ENCODE measurements at places on chromosomes 5 and 9.
A peak's percentile ranks its signal among the peaks of the same experiment; 100 is the strongest.

DNA sequence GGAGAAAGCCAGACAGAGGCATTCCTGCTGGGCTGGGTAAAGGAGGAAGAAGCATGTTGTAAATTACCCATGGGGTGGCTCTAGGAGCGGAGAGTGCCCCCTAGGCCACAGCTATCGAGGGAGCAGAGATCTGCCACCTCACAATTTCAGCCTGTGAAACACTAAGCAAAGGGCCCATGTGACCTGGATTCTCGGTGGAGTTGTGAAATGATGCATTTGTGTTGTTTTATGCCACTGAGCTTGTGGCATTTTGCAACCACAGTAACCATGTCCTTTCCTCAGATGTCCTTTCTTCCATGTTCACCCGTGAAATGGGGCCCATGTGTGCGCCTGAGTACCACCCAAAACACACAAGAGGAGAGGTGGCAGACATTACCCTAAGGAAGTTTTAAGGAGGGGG lies 159.3 kb downstream of the SYK start:
- no peak for DNase-seq

- no peak for DNase-seq
Observed at GRCh38 chr9:120787933-120788332, 5.3 kb downstream of the FBXW2 start.

DNA sequence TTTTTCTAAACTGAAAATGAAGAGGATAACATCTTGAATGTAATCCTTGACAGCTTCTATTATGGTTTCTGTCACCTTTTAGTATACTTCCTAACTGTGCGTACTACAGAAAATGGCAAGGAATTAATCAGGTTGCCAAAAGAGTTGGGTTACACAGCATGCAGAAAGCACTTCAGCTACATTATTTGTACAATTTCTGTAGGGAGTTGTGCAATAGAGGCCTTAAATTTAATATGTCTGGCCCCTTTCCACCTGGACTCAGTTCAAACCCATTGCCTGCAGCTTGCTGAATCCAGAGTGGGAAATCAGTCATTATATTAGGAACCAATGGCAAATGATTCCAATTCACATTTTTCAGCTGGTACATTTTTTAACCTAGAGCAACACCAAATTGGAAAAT lies 549.7 kb downstream of the CSNK1G3 start:
- DNase-seq: no peak

DNA sequence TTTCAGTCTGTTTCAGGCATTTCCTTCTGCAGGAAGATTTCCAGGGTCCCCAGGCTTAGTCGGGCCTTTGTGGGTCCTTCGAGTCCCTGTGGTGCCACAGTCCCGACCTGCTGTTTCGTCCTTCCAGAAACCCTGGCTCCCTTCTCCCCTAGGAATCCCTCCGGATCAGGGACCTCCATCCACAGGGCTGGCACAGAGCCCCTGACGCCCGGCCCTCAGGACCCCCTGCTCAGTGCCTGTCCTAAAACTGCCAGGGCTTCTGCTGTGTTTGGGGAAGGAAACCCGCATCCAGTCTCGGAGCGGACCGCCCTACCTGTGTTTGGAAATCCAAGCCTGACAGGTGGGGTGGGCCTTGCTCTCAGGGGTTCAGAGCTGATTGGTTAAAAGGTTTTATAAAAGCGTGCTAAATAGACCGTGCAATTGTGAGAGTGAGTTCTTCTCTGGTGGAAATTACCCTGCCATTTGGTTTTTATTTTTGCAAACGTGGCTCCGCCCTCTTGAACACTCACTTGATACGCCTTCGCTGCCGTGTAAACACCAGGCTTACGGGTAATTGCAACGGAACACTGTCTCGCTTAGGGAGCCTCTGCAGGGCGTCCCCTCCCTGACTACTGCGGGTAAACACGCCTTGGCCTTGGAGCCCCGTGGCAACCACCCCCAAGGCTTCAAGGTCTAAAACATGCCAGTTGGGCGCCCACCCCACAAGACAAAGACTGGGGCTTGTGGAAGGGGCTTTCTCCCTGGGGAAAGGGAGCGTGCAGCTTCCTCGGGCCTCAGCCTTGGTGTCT lies 121.2 kb downstream of the PHF2 start:
- no peak for DNase-seq

DNA sequence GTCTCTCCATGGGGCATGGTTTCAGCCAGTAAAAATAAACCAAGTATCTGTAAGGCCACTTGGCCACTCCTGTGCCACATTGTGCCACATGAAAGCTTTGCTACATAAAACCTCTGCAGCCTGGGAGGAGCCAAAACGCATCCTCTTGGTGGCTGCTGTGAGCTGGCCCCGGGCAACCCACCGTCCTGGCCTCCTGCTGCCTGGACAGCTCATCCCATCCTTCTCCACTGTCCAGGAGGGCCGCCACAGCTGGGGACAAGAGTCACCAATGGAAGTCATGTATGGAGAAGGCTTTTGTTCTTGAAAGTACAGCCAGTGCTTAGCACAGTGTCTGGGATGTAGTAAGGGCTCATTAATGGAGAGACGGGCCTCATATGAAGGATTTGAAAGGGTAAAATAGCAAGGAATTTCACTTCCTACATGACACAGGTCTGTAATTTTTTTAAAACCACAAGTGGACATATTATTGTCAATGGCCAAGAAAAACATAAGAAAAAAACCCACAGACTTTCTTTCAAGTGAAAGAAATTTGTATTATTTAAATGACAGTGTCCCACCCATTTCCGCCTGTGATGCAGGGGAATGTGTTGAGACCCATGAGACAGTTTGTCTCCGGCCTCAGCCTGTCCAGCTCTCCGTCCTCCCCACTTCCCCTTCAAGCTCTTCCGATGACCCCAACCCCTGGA lies 6.6 kb downstream of the PTGES start:
- DNase-seq: no peak

GRCh38 chr5:171322527-171322926 lies 13.5 kb downstream of the TLX3 start:
- no peak for DNase-seq

- no peak for DNase-seq
Observed at GRCh38 chr5:172600571-172600970, 40.5 kb upstream of the NEURL1B start.

- DNase-seq: no peak
Observed at GRCh38 chr9:84141741-84142370, 161.3 kb downstream of the RMI1 start.

- peak; percentile 76 for DNase-seq
Observed at GRCh38 chr5:181160152-181160754, 12.9 kb downstream of the OR2V2 start.

- DNase-seq: peak; percentile 17
Observed at GRCh38 chr9:22452415-22453010, 5.9 kb downstream of the DMRTA1 start.

GRCh38 chr5:131279204-131279603 lies 15.4 kb downstream of the CDC42SE2 start:
- no peak for DNase-seq

GRCh38 chr5:177474846-177475562 lies 1.6 kb upstream of the DBN1 start:
- DNase-seq: no peak

DNA sequence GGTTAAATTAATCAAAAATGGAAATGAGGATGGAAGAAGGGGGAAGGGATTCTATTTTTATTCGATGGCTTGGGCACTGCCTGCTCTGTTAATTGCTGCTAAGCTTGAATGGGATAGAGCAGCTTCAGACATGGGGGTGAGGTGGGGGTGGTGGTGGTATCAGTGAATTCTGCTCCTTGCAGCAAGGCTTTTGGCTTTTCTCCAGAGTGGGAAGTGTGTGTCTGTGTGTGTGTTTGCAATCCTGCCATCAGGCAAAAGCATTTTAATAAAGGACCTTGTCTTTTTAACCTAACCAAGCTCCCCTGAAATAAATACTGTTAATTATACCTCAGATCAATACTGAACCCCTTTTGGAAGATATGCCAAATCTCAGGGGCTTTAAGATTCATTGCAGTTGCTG lies 110.9 kb upstream of the GPR151 start:
- DNase-seq: no peak

GRCh38 chr5:128574041-128574440 lies 36.0 kb upstream of the FBN2 start:
- DNase-seq: no peak

DNA sequence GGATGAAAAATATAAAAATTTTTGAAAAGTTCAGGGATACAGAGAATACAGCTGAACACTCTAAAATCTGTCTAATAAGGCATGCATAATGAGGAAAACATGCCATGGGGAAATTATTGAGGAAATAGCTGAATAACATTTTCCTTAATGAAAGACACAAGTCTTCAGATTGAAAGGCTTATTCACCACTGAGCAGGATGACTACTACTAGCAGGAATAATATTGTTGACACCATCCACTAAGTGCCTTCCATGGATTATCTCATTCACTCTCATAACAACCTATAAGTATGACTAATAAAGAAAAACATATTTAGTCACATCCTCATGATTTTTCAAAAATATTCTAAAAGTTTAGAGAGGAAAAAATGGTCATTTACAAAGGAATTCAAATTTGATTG lies 96.7 kb upstream of the FER start:
- no peak for DNase-seq

- DNase-seq: no peak
Observed at GRCh38 chr9:89436326-89436725, 61.6 kb downstream of the SEMA4D start.

DNA sequence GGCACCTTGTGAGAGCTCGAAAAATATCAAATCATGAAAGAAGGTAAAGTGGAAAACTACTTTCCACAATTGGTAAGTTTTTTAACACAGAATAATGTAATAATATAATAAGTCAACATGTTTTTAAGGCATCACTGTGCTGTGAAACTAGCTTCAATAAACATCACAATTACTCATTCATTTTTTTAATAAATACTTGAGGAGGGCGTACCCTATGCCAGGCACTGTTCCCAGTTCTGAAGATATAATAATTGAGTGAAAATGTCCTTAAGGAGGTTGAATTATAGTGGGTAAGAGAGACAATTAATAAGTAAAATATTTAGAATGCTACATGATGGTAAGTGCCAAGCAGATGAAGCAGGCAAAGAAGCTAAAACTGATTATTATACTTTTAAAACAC lies 381.4 kb downstream of the ELAVL2 start:
- DNase-seq: no peak

DNA sequence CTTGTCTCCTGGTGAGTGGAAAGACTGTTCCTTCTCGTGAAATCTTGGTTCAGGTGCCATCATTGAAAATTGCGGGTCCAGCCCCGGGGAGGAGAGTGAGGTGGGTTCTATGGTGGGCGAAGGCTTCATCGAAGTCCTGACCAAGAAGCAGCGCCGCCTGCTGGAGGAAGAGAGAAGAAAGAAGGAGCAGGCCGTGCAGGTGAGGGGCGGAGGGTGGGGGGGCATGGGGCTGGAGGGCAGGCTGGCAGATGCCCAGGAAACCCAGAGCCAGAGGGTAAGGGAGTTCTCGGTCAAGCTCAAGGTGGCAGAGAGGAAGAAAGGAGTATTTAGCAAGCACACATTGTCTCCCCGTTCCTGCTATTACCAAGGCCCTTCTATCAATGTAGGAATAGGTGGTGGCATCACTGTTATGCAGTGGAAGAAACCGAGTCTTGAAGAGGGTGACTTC lies 24.3 kb upstream of the POMT1 start:
- no peak for DNase-seq

GRCh38 chr5:74095871-74096270 lies 469.9 kb downstream of the ARHGEF28 start:
- no peak for DNase-seq

- DNase-seq: no peak
Observed at GRCh38 chr5:88841212-88841611, 41.8 kb downstream of the MEF2C start.

DNA sequence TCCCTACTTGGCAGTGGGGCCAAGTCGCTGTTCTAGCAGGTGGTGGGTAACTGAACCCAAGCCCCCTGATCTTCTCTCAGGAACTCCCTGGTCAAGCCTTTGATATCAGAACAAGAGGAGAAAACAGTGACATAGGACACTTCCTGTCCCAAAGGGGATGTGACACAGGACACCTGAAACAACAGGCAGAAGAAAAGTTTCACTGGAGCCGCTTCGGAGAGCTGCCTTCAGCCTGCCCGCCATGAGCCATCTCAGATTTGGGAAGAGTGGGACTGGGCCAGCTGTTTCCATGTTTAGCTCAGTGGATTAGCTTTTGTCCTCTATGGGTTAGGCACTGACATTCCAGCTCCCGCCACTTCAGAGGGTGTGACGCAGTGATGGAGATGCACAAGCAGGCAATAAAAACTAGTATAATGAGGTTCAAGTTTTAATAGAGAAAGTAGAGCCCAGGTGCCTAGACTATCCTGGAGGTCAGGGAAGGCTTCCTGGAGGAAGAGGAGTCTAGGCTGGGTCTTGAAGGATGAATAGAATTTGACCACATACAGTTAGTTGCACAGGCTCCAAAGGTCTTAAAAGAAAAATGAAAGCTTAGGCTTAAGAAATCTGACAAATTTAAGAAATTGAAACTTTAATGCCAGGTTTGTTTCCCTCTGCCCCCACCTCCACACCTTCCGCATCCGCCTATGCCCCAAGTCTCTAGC lies 104.1 kb upstream of the SPRY4 start:
- DNase-seq: no peak

DNA sequence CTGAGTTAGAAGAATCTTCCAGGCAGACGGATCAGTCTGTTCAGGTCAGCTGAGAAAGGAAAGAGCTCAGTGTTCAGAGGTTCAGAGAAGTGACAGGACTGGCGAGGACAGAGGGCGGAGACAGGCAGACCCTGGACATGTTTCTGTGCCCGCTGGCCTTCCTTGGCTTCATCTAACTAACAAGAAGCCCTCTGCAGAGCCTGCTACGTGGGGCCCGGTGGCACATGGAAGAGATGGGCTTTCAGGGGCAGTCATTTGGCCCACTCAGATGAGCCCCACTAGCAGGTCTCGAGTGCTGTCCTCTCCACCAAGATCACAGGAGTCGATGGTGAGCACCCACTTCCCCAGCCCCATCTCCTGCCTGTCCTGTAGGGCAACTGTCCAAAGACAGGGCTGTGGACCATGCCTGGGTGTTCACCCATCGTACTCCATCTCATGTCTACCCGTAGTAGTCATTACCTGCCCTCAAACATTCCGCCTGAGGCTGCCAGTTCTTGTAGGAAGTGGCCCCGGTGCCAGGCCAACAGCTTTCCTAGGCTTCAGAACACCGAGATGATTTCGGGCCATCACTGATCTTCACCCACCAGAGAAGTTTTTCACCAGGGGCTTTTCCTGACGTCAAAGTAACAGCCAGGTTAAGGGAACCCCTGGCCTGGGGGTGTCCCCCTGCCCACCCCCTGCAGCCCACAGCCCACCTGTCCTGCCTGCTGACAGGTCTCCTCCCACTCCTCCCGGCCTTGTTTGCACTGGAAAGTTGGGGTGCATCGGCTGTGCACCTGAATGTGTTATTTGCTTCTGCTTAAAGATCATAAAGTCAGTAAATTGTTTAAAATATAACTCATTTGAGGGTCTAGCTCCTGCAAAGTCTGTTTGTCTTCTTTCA lies 14.0 kb downstream of the IRX2 start:
- no peak for DNase-seq
